ENCODE measurements at places on chromosomes 16 and 17.
A peak's percentile ranks its signal among the peaks of the same experiment; 100 is the strongest.

- DNase-seq: no peak
Observed at GRCh38 chr16:27925612-27926011, 137.9 kb downstream of the GSG1L start.

DNA sequence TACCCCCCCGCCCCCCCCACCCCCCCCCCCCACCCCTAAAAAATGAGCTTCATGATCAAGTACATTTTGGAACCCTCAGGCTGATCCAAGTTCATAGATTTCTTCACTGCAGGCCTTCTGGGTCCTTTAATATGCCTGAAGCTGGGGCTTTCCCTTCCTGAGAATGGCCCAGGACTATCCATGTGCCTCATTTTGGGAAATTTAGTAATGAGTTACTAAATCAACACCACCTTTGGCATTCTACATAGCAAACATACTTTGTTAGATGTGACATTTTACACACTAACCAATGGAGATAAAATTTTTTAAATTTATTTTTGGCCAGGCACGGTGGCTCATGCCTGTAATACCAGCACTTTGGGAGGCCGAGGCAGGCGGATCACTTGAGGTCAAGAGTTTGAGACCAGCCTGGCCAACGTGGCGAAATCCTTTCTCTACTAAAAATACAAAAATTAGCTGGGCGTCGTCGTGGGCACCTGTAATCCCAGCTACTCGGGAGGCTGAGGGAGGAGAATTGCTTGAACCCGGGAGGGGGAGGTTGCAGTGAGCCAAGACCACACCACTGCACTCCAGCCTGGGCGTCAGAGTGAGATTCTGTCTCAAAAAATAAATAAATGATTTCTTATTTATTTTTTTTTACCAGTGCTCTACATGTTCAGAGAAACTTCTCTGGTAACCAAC is 14.0 kb downstream of the HERPUD1 start:
- DNase-seq: no peak

DNA sequence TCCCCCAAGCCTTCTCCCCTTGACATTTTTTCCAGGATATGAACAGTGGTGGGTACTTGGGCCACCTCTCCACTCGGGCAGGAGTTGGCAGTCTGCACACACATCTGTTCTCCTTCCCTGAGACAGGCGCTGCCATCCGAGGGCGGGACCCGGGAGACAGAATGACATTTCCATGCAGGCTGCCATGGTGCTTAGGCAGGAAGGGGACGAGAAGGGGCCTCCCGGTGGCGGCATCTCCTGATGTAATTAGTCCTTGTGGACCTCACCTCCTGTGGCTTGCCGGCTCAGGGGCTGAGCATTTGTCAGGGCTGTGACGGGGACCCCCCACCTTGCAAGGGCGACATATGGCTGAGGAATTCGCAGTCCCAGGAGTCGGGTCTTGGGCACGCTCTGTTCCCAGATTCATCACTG is 197.2 kb downstream of the FOXL1 start:
- no peak for DNase-seq

DNA sequence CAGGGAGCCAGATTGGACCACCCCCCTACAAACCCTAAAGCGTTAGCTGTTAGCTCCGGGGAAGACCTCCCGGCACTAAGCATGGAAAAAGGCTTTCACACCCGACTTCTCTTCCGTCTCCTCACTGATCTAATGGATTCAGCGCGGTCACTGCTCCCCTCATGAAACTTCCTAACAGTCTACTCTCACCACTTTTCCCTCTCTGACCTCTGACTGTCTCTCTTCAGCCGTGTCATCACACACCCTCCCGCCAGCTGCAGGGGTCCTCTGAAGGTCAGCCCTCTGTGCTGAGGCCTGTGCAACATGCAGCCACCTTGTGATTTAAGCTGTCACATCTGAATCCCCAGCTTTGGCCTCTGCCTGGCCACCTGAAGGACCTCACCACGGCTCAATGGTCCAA is 15.7 kb downstream of the LYRM1 start:
- DNase-seq: no peak

DNA sequence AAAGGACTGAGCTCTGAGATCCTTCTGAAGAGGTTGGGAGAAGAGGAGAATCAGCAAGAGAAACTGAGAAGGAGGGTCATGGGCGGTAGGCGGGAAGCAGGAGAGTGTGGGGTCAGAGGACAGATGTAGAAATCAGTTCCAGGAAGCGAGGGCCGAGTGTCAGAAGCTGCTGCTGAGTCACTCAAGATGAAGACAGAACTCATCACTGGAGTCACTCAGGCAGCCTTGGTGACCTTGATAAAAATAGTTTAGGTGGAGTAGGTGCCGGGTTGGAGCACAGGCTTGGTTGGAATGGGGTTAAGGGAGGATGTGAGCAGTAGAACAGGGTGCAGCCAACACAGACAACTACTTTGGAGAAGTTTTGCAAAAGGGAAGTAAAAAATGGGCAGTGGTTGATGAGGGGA is 6.1 kb upstream of the ITGAM start:
- peak; percentile 20 for DNase-seq

GRCh38 chr16:66211651-66212050 is 154.8 kb upstream of the CDH5 start:
- DNase-seq: no peak

DNA sequence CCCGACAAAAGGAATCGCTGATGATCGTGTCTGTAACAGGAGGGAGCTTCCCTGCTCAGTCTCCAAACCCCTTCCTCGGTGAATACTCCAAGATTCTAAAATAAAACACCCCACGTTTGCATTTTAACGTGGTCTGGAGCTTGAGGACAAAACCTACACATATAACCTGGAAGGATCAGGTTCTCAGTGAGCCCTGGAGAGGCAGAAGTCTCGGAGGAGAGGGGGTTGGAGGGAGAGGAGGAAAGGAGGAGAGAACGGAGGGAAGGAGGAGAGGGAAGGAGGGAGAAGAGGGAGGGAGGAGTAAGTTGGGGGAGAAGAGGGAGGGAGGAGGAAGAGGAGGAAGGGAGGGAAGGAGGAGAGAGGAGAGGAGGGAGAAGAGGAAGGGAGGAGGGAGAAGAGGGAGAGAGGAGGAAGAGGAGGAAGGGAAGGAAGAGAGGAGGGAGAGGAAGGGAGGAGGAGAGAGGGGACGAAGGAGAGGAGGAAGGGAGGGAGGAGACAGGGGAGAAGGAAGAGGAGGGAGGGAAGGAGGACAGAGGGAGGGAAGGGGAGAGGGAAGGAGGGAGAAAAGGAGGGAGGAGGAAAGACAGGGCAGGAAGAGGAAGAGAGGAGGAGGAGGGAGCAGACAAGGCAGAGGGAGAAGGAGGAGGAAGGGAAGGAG is 27.4 kb upstream of the GINS2 start:
- no peak for DNase-seq

GRCh38 chr16:72921106-72921505 is 126.8 kb downstream of the ZFHX3 start:
- DNase-seq: no peak

DNA sequence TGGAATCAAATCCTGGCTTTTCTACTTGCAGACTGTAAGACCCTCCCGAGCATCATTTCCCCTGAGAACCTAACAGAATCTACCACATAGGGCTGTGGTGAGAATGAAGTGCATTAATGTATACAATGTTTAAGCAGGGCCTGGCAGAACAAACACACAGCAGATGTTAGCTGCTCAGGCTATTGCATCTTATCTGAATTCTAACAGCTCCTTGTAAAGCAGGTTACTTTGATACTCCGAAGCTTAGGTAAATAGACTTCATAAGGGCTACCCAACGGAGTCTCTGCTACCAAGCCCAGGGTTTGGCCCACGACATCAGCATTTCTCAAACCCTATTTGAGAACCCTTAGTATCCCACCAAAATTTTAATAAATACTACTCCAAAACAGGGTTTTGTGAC is 24.4 kb upstream of the NOS2 start:
- DNase-seq: no peak
